Bone marrow (tissue), 2 donors: ENCODE measurements at places on chromosomes 1 and 21.

DNA sequence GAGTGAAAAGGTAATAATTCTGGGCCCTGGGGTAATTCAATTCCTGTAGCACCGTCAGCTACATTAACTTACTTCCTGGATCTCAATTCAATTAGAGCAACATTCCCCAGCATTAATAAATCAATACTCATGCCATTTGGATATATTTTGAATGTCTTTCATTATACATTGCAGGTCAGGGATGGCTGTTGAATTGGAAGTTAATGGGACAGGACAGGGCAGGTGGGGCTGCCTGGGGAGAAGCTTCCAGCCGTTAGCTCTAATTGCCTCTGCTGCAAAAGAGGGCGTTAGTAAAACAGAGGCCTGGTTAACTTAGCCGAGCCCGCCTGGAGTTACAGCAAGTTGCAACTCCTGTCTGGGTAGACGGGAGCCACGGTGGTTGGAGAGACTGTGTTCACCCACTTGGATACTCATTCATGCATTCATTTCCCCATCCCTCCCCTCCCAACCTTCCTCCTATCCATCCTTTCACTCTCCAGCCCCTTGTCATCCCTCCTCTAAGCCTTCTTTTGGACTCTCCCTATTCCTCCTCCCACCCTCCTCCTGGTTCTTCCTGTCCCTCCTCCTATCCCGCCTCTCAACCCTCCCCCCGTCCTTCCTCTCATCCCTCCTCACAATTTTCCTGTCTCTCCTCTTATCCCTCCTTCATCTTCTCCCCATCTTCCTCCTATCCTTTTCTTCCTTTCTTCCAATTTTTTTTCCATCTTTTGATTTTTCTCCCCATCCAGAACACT lies 137.6 kb upstream of the RUNX3 start:
- no peak for DNase-seq

DNA sequence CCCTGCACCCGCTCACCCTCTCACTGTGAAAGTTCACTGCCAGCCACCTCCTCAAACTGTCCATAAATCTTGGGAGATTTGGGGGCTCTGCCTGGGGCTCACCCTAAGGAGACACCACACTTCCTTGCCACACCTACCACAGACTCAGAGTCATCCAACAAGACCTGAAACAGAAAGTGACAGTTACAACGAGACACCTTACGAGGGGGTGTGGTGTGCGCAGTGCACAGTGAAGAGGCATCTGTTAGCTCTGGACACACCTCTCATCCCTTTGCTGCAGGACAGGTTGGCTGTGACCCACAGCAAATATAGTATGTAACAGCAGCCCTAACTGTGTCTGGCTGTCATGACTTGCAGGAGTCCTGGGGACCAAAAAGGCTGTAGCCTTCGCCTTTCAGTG lies 190.2 kb downstream of the NR5A2 start:
- DNase-seq: no peak

DNA sequence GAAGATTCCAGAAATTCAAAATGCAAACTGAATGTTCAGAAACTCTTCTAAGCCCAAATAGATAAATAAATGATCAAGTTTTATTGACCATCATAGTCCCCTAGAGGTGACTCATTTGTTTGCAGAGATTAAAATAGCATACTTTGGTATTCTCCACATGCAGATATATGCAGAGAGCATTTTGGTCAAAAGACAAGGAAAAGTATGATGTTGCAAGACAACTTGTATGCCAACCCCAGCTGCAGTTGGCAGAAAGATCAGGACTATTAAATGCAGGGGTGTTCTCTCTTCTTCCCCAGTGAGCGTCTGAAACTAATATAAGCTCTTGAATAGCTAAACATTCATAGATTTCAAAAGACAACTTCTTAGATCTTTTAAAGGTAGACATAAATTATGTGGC lies 404.9 kb downstream of the LTN1 start:
- no peak for DNase-seq

DNA sequence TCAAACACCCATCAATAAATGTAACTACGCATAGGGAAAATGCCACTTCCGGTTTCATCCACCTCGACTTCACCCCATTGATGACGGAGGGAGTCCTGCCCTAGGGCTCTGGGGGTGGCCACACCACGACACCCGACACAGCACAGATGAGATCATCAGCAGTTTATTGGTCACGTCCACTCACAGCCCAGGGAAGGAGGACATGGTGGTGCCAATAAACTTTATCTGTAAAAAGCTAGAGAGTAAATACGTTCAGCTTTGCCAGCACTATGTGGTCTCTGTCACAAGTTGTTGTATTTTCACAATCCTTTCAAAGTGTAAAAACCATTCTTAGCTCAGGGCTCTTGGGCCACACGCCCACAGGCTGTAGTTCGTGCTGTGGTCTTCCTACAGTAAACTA lies 16.3 kb downstream of the SETD4 start:
- no peak for DNase-seq

DNA sequence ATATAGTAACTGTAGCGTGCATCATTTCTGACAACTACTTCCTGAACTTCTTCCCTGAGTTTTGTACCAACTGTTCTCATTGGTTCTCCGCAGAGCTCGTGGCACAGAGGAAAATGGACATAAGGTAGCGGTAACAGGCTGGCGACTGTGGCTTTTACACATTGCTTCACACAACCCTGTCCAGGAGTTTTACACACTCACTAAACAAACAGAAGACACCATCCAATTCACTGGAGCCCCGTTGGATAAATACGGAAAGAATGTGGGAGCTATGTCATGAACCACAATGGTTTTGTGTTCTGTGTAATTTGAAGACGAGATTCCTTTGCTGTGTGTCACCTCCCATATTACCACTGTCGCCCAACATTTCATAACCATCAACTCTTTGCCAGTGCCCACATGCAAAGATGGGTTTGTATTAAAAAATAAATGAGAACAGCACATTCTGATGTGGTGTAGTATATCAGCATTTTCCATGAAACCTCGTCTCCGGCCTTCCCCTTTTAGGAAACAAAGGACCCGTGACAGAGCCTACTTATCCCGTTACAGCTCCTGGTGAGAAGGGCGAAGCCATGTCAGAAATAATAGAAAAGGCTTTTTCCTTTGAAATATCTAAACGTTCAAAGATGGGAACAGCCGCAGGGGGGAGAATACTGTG lies 47.4 kb upstream of the ENAH start:
- DNase-seq: no peak

GRCh38 chr1:150995460-150995859 lies 11.2 kb downstream of the MINDY1 start:
- no peak for DNase-seq

DNA sequence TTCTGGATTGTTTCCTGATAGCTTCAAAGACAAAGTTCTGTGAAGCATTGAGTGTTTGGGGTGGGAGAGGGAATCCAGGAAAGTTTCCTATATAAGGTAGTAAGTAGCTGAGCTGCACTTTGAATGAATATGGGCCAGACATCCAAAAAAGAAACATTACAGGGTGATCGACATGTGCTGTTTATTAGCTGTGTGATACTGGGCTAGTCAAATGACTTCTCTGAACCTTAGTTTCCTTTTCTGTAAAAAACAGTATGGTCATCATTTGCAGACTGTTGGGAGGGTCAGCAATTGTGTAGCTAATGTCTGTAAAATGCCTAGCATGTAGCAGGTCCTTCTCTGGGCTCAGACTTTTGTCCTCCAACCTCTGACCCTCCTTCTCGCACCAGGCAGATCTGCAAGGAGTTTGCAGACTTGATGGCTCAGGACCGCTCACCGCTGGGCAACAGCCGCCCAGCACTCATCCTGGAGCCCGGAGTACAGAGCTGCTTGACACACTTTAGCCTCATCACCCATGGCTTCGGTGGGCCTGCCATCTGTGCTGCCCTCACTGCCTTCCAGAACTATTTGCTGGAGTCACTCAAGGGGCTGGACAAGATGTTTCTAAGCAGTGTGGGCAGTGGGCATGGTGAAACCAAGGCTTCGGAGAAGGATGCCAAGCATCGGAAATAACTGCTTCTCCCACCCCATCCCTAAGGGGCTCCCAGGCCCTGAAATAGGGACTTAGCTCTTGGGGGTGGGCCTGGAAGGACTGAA lies 21.1 kb downstream of the TFAP2E start:
- no peak for DNase-seq

GRCh38 chr1:4461726-4462290 lies 192.6 kb upstream of the AJAP1 start:
- DNase-seq: no peak

GRCh38 chr1:7967651-7968050 lies 6.1 kb downstream of the PARK7 start:
- no peak for DNase-seq

DNA sequence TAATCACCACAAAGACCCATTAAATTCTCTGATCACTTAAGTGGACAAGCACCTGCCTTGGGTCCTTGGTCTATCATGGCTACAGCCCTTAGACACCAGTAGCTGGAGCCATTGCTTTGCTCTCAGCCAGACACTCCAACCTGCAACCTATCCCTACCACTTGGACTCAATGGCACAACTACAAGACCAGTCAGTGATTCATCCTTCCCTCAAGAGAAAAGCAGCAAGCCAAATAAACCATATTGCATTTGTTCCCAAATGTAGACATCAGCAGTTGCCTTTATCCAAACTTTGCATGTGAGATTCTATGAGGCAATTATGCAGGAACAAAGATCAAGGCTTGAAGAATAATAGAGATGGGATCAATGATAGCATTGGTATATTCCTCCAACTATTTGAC lies 263.4 kb downstream of the HHIPL2 start:
- no peak for DNase-seq

DNA sequence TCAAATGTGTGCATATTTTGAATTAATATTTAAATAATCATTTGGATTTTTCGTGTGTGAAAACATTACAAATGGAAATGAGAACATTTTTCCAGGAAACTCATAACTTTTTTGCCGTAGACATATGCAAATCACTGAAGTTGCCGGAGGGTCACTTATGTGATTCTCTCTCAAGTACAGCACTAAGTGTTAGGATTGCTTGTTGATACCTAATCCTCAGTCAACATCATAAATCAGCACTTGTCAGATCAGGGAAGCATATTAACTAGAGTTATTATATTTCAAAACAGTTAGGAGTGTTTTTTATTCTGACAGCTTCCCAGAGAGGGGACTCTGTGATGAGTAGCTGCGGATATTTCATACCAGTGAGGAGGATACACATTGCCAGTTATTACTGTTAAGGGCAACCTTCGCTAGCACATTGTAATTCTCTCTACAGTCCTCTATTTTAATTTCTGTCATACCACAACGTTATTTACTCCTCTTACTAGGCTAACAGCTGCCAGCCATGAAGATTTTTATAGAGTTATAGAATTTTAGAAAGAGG lies 41.5 kb downstream of the NCAM2 start:
- DNase-seq: no peak

DNA sequence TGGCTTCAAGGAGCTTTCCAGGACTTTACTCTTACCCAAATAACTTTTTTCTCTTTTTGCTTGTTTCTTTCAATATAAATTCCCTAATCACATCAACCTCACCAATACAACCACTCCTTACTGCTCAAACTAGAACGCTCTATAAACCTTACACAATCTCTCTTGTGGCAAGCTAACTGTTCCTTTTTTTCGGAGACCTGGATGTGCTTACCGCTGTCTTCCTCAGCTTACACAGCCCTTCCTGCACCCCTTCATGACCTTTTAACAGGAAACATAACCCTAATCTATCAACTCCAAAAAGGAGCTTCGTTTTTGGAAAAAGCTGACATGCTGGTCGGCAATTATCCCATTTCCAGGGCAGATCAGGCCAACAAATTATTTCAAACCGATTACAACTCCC lies 24.1 kb upstream of the SLC2A5 start:
- DNase-seq: no peak

GRCh38 chr1:207672522-207673130 lies 27.7 kb downstream of the CR1L start:
- no peak for DNase-seq

GRCh38 chr1:102535829-102536505 lies 539.2 kb upstream of the OLFM3 start:
- DNase-seq: no peak

DNA sequence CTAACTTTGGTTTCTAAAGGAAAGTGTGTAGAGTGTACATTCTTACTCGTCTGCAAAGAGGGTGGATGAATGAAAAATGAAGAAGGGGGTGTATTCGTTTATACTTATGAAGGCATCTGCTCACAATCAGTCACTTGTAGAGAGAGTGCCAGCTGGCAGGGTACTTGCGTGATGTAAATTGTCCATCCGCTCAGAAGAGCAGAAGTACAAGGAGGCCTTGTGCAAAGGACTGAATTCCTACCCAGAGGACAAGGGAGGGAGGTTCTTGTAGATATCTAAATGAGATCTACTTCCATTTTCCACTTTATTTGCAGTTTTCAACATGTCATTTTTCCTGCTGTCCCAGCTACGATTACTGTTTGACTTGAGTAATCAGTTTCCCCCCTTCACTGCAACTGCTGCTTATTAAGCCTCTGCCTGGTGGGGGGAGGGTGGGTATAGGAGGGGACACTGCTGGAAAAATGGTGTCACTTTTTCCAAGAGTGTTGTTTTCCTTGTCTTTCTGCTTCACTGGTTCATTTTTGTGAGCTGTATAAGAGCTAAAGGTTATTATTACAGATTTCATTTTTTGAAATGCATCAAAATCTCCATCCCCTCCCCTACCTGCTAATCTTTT lies 67.3 kb downstream of the LAMC1 start:
- no peak for DNase-seq

- DNase-seq: no peak
Measured at GRCh38 chr1:177170756-177171535, at the start of gene BRINP2. Gene BRINP2, plus strand, starts transcription at chr1:177170958. Its CDS starts 58,919 bp downstream, at chr1:177229877.

DNA sequence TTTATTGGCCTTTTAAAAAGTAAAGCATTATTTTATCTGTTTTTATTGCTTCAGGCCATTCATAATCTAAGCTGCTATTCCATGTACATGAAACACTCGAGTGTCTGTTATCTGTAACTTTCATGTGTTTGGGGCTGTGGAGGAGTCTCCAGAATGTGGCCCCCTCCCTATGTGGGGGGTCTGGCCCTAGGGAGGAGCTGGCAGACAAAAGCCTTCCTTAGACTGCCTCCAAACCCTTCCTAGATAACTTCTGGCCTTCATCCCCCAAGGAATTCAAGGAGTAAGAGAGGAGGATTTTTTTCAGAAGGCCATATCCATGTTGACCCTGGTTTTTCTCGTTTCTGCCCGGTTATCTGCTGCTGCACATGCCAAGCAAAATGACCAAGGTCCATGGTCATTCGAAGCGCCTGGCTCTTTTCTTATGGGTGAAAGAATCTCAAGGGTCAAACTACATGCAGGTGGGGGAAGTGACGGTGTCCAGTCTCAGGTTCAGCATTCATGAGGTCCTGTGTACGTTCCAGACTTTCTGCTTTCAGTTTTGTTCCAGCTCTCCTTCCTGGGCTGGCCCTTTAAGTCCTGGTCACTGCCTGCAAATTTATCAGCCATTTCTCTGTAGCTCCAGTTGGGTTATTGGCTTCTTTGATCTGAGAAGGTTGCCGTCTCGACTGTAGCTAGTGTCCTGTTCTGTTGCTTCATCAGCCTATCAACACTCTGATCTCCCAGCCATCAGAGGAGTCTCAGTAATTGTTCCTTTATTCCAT lies 8.3 kb downstream of the TENT5C start:
- no peak for DNase-seq

DNA sequence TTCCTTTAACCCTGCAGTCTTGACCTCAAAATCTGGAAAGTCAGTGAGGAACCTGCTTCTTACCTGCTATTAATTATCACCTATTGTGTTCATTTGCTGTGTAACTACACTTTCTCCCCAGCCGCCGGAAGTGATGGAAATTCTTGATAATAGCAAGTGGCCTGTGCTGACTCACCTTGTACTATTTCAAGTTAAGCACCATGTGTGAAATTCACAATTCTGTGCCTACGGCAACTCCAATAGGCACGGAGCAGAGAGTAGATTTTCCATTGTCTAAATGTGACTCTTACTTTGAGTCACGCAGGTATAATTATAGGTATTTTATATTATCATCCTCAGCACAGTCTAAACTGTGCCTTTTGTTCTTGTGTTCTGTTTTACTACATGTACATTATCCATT lies 466.8 kb downstream of the KIF26B start:
- DNase-seq: no peak
